ENCODE measurements at places on chromosomes 6 and 20.

DNA sequence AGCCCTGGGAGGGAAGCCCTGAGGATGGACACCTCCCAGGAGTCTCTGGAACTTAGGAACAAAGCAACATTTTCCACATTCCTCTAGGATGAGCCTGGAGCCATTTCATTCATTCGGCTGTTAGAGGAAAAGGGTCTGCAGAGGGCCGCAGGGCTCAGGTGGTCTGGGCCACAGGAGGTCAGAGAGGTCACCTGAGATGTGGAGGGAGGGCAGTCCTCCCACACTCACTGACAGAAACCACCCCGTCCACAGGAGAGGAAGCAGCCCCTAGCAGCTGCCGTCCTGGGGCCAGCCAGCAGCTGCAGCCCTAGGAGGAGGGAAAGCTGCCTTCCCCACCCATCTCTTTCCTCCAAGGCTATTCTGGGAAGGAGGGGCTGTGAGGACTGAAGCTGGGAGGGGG lies 207.0 kb downstream of the CDC5L start:
- DNase-seq = no peak

GRCh38 chr6:14286144-14286543 lies 168.6 kb downstream of the CD83 start:
- no peak for DNase-seq

DNA sequence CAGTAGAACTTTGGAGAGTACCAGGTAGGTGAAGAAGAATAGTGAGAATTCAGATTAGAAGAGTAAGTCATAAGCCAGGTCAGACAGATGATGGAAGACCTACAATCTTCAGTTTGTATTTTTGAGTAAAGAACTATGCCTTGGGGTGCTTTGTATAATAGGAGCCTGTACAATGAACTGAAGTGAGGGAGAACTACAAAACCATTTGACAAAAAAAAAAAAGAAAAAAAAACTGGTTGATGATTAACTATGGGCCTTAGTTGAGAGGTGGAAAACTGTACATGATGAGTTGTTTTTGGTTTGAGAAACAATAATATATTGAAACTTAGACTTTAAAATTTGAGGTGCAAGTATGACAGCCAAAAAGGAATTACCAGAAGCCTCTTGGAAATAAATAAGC lies 25.7 kb downstream of the VTA1 start:
- no peak for DNase-seq

GRCh38 chr20:9600562-9600961 lies 86.2 kb downstream of the LAMP5 start:
- DNase-seq = no peak

GRCh38 chr6:123159861-123160260 lies 163.8 kb downstream of the CLVS2 start:
- DNase-seq = no peak

DNA sequence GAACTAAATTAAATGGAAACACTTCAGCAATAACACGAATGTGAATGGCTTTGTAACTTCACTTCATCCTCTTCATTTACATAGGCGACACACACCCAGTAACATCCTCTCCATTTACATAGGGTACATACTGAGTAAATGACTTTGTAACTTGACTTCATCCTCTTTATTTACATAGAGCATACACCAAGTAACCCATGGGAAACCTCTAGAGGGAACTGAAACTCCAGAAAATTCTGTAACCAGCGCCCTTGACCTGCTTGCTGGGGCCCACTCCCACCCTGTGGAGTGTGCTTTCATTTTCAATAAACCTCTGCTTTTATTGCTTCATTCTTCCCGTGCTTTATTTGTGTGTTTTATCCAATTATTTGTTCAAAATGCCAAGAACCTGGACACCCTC lies 81.6 kb upstream of the OPRM1 start:
- no peak for DNase-seq

GRCh38 chr6:119717942-119718341 lies 368.4 kb upstream of the MAN1A1 start:
- DNase-seq = no peak

DNA sequence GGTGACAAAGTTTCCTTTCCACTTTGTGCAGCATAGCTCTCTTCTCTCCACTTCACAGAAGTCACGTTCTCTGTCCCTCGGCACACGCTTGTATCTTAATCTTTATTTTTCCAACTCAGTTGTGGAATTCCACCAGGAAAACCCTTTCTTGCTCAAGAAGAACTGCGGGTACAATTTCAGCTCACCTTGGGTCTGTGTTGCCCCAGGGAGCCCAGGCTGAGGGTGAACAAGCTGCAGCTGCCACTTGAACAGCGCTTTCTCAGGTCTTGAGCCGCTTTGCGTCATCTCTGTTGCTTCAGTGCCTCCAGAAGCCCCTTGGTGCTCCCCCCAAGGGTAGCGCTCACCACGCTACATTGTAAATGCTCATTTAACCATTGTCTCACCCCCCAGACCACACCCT lies 229.2 kb upstream of the TAB2 start:
- DNase-seq = no peak

GRCh38 chr20:18412221-18412901 lies 54.5 kb downstream of the DZANK1 start:
- DNase-seq = no peak

GRCh38 chr20:34112600-34113101 lies 608 bp upstream of the EIF2S2 start:
- DNase-seq = no peak

DNA sequence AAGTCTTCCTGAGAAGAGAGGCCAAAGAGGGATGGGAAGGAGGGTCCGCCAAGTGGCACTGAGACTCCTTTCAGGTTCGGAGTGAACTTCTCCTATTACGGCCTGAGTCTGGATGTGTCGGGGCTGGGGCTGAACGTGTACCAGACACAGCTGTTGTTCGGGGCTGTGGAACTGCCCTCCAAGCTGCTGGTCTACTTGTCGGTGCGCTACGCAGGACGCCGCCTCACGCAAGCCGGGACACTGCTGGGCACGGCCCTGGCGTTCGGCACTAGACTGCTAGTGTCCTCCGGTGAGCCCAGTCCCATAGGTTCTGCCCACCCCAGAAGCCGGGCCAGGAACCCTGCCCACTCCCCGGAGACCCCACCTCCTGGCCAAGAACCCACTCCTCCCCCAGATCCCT lies 4.1 kb downstream of the SLC22A7 start:
- DNase-seq = no peak

GRCh38 chr6:167408235-167408869 lies 83.5 kb downstream of the TTLL2 start:
- DNase-seq = no peak

- no peak for DNase-seq
Measured at GRCh38 chr6:129189266-129189665, 306.3 kb downstream of the LAMA2 start.

- DNase-seq = no peak
Measured at GRCh38 chr20:17327185-17328148, 100.6 kb downstream of the PCSK2 start.

Measured in cortex of kidney (tissue), 1 donor.